ENCODE measurements at places on chromosomes 2 and 18. TPM values are rescaled to one million over a fixed set of nuclear protein-coding genes. Genes with fewer than 3 reads are reported as not detected.

AQP12A gene
- not detected for total RNA-seq

ZNF532 gene
- total RNA-seq: 254 TPM

CCDC141 gene
- 1.0 TPM for total RNA-seq

GRCh38 chr18:32310774-32311173 is 120.9 kb downstream of the MEP1B start:
- H3K4me1 ChIP-seq: no peaks in the 10 kb centered on the region
- DNase-seq: no peak
- H3K27ac ChIP-seq: no peak overlapping the region
- H3K36me3 ChIP-seq: no peaks in the 10 kb centered on the region
- no peak overlapping the region for H3K4me3 ChIP-seq

SATB2 gene
- 23.0 TPM for total RNA-seq

DNA sequence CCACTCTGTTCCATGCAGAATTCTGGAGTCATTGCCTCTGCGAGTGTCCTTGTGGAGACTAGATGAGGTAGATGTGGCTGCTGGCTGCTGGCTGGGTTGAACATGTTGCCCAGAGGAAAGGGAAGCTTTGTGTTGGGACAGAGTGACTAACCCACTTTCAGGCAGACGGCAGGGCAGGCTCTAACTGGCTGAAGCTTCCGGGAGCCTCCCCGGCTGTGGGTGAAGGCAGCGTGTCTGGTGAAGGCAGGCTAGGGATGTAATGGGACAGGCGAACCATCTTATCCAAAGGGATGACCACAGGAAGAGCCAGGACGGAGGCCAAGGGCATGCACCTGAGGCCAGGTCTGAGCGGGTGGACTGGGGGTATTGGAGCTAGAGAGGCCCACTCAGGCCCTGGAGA is 16.0 kb downstream of the ASPRV1 start:
- H3K27me3 ChIP-seq: no peaks in the 10 kb centered on the region
- no peaks in the 10 kb centered on the region for H3K4me1 ChIP-seq
- no peaks in the 10 kb centered on the region for H3K36me3 ChIP-seq
- no peak overlapping the region for H3K4me3 ChIP-seq
- H3K27ac ChIP-seq: no peak overlapping the region
- no peak for DNase-seq

ZNF396 gene
- 1.2 TPM for total RNA-seq
